ENCODE measurements at places on chromosomes 16 and 17.

GRCh38 chr17:75834928-75835653, 9.1 kb downstream of the UNC13D start:
- DNase-seq = no peak

DNA sequence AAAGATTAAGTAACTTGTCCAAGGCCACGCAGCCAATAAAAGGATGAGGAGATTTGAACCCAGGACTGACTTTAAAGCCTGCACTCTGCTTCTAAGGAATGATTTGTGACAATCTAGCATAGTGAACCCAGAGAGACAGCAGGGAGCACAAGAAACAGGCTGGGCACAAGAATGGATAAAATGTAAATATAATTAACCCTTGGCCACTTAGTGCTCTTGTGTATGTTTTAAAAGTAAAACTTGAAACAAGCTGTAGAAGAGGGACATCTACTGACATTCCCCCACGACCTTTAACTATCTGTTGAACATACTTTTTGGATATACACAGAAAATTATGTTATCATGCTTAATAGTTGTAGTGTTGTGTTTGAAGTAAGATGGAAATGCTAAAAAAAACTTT, 141.9 kb upstream of the PMFBP1 start:
- no peak for DNase-seq

DNA sequence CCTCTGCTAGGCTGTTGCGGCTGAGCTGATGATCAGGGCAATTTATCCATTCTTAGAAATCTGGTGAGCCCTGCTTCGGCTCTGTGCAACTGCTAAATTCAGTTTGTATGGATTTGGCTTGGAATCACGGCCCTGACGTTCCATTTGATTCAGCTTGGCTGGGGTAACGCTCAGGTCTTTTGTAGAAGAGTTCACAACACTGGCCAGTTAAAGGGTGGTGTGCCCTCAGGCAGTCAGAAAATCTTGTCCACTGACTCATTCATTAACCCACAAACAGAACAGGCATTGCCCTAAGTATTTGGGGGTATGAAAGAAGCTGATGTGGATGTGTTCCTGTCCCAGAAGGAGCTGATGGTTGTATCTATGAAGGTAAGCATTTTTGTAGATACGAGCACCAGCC, 53.9 kb downstream of the GNAO1 start:
- DNase-seq = no peak

GRCh38 chr16:81634380-81635062, 144.6 kb upstream of the PLCG2 start:
- DNase-seq = no peak

GRCh38 chr17:8120520-8121406, 2.4 kb upstream of the ALOXE3 start:
- peak; percentile 56 for DNase-seq

DNA sequence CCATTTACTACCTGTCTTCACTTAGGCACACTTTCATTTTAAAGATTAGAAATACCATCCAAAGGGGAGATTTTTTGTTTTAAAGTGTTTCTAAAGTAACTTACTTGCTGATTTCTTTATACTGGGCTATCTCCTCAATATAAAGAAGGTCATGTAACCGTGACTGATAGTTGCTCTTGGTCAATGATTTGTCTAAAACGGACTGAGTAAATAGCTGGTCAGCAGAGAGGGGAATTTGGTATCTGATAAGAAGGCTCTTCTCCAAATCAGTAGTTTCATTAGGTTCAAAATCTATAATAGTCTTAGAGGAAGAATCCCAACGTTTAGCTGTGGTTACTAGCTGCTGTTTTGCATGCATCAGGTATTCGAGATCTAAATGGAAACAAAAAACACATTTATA, 66.4 kb downstream of the HELZ start:
- no peak for DNase-seq

DNA sequence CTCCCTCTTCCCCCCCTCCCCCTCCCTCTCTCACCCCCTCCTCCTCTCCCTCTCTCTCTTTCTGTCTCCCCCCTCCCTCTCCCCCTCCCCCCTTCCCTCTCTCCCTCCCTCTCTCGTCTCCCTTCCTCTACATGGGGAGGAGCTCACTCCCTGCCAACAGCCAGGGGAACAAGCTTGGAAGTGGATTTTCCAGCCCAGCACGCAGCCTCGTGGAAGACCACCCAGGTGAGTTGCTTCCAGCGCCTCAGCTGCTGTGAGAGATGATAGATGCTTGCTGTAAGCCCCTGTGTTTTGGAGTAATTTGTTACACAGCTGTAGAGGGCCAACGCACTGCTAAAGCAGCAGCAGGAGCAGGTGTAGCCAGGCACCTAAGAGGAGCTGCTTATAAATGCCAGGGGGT, 20.8 kb downstream of the ACTG1 start:
- DNase-seq = no peak

DNA sequence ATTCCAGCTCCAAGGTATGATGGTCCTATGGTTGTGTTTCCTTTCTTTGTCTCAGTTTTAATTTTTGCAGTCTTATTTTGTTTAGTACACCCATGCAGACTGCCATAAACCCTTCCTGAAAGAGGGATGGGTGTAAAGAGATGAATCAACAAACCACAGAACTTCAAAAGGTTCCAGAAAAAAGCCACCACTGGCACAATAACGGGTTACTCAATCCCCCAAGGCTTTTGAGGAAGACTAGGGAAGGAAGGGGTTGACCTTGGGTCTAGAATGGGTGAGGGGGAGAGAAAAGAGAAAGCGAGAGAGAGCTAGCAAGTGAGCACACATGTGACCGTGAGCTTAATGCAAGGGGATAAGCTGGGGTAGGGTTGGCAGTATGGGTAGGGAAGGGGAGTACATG, 168.1 kb downstream of the XYLT1 start:
- DNase-seq = no peak

Measured in NCI-H2081 (cell line).